M059J (cell line): ENCODE measurements at places on chromosomes 16 and 17. TPM values are rescaled to one million over a fixed set of nuclear protein-coding genes. Genes with fewer than 3 reads are reported as not detected.

DNA sequence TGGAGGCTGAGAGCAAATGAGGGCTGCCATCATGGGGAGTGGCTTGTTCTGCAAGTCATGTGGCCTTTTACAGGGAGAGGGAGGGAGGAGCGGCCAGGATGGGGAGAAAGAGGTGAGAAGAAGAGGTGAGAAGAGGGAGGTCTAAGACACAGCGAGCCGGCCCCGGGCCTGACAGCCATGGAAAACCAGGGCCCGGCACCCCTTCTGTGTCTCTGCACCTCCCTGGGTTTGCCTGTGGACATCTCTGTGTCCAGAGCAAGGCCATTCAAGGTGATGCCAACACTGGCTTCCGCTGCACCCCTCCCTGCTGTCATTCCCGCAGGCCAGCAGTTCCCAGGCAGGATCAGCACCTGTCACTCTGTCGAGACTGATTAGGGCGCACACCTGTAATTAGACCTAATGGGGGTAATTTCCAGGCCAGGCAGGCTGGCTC lies 75.6 kb downstream of the MGAT5B start:
- no peak for DNase-seq

- no peak for DNase-seq
Observed at GRCh38 chr17:2181897-2182448, 121.6 kb downstream of the SMG6 start.

DNA sequence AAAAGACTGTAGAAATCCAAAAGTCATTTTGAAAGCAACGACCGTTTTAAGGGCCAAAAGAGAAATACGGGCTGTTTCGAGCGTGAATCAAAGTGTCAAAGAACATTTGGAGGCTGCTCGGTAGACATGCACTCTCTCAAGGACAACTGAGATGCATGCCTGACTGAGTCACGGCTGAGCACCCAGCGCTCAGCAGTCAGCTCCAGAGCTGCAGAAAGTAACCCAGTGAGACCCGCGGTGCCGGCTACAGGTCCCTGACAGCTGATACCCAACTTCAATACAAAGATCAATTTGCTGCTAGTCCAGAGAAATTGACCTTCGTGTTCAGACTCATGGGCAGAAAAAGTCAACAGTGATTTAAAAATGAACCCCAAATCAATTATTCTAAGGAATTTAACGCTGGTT lies 214.9 kb downstream of the STX8 start:
- DNase-seq = no peak

Gene KLHDC4
- total RNA-seq = 7.9 and 14.7 TPM in 2 replicates

Gene KLHL10
- not detected in 2 replicates for total RNA-seq

Gene NPW
- 0.12 TPM in 1 of 2 replicates, not detected in the other for total RNA-seq

Gene SAMD14
- total RNA-seq = 0.22 and 0.49 TPM in 2 replicates

Gene RGS11
- total RNA-seq = not detected in 2 replicates
